Posterior cingulate gyrus (tissue), 11 donors: ENCODE measurements at places on chromosomes 5 and 9.

DNA sequence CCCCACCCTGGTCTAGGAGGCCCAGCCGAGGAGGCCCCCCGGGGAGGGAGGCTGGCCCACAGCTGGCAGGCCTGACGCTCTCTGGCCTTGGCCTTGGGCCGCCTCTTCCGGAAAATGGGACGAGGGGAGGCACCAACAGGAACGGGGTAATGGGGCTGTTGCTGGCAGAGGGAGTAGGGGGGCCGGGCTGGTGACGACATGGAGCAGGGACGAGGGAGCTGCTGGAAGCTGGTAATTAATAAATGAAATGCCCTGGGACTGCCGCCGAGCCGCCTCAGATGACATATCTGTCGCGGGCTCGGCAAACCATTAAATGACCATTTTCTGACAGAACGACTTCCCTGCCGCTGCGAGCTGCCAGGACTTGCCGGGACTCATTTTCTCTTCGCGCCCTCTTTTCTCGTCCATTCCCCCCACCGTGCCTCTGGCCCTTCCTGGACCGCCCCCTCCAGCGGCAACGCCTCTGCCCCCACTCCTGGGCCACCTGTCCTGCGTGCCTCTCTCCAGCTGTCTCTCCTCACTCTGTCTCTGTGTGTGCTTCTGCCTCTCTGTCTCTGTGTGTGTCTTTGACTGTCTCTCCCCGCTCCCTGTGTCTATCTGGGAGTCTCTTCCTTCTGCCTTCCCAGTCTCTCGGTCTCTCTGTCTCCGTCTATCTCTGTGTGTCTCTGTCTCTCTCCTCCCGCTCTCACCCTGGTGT lies 215.7 kb downstream of the PAX5 start:
- no peak for DNase-seq

DNA sequence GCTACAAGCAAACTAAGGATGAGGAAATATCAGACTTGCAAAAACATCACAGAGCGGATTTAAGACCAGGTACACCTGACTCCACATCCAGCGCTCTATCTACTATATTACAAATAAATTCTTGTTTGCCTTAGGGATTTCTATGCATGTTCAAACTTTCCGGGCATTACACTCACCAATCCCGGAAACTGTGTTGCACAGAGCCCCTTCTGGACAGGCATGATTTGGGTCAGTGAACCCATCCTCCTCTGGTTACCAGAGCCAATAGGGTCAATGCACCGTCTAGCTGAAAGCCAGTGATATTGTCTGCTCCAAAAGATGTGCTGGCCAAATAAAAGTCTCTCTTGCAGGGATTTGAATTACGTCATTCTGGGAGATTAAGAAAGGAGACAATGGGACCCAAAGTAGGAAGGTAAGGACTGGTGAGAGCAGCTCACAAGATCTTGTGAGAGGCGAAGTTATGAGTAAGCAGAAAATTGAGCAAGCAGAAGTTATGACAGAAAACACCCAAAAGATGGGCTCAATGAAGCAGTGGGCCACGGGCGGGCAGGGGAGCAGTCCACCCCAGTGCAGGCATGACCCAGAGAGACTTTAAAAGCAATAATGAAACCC lies 155.8 kb upstream of the RAI14 start:
- DNase-seq = no peak

DNA sequence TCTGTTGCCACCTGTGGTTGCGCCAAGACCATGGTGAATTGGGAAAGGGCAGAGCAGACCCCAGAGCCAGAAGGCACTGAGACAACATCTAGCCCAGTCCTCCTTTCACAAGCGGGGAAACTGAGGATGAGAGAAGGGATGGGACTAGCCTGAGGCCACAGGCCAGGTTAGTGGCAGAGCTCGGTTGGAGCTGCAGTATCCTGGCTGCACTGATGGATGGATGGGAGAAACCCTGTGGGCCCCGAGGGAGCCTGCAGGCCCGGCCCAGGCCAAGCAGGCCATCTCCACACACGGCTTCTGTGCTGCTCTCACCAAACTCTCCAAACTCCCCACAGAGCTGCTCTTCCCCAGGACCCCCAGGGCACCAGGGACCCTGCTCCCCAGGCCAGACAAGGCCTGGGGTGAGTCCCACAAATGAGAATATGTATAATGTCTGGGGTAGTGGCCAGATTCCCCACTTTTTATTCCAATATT lies 60.2 kb downstream of the TSTD2 start:
- DNase-seq = no peak

GRCh38 chr5:178465861-178466288 lies 124.3 kb downstream of the COL23A1 start:
- DNase-seq = no peak

- DNase-seq = no peak
Observed at GRCh38 chr5:121793791-121794190, 57.9 kb upstream of the FTMT start.

- no peak for DNase-seq
Observed at GRCh38 chr5:93929131-93929530, 187.7 kb upstream of the POU5F2 start.

DNA sequence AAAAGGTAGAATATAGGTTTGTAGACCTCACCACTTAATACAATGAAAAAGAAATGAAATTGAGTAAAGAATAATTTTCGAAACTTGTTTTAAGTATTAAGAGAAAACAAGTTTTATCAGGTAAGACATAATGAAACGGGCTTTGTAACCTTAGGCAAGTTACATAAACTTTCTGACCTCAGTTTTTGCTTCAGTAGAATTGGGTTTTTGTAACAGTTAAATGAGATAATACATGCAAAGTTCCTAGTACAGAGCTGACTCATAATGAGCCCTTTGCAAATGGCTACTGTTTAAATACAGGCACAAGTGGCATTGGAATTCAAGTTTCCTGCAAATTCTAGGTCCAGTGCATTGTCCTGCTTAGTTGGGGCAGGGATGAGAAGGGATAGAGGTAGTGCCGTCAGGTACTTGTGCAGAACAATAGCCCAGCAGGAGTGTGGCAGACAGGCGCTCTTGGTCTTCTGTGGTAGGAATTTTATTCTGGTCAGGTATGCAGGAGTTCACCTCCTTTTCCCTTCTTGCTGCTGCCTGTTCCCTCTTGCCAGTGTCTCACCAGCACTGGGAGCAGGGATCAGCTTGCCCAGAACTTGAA lies 203.8 kb downstream of the PBX3 start:
- no peak for DNase-seq
